EH (cell line): ENCODE measurements at places on chromosomes 7 and 10.

DNA sequence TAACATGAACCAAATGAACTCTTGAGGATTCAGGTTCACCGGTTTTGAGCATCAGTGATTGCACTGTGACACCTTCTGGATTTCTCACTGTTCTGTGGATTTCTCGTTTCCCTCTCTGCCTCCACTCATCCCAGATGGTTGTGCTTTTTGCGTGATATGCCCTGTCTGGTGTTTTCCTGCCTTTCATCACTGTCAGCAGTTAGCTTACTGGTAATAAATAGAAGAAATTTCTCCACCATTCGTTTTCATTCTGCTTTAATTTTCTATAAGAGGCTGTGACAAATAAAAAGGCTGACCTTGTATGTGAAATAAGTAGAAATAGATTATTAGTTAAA, 16.2 kb downstream of the BPGM start:
- DNase-seq: no peak

DNA sequence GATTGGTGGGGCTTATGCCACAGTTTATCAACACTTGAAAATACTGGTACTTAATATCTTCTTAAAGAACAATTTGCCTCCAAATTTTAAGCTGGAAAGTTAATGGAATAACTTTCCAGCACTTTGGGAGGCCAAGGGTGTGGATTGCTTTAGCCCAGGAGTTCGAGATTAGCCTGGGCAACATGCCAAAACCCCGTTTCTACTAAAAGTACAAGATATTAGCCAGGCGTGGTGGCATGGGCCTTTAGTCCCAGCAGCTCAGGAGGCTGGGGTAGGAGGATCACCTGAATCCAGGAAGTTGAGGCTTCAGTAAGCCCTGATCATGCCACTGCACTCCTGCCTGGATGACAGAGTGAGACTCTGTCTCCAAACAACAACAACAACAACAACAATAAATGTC, 56.0 kb downstream of the PRF1 start:
- no peak for DNase-seq

GRCh38 chr7:22343071-22343470, 13.9 kb downstream of the RAPGEF5 start:
- DNase-seq: no peak

GRCh38 chr7:50474382-50475160, 24.4 kb upstream of the FIGNL1 start:
- DNase-seq: no peak

DNA sequence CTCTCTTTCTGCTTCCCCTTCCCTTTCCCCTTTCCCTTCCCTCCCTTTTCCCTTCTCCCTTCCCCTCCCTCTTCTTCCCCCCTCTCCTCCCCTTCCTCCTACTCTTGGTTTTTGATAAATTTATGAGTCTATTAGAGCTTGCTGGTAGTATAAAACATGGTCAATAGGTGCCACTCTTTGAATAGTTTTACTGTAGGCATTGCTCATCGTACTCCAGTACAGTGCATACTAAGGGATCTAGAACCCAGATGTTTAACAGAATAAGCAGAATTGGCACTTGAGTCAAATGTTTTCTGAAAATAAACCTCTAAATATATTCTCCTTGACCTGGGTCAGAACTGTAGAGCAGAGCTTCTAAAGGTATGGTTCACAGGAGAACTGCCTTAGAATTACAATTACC, 126.7 kb downstream of the SORCS3 start:
- no peak for DNase-seq

GRCh38 chr10:114711176-114711868, 53.2 kb upstream of the ABLIM1 start:
- no peak for DNase-seq

GRCh38 chr10:59373071-59373470, 10.7 kb upstream of the FAM13C start:
- no peak for DNase-seq

DNA sequence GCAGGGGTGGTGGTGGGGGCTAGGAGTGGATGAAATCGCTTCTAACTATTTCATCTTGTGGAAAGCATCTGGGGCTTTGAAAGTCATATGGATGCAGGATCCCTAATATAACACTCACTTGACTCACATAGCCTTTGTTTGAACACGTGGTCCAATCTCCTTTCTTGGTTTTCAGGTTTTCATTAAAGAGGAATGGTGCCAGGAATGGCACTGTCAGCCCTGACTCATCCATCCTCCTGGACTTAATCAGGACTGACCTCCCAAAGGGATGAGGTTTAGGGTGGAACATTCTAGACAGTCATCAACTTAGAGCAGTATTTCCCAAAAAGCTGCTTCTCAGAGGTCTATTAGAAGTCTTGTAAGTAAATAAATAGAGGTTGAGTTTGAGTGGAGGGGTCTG, 162.0 kb upstream of the PLXNA4 start:
- DNase-seq: peak; percentile 90

DNA sequence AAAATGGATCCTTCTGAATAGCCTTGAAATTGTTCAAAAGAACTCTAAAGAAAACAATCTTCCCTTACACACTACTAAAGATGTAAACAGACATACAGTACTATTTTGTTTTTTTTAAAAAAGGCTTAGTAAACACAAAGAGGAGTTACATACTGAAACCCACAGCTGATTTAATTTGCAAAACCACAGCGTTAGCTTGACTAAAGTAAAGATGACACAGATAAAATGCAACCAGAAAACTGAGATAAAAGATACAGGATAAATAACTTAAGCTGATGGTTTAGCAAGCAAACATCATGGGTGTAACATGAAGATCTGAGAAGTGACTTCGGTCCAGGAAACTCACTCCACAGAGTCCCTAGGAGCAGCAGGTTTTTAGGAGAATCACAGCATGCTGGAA, 21.8 kb downstream of the PRKCQ start:
- DNase-seq: no peak

DNA sequence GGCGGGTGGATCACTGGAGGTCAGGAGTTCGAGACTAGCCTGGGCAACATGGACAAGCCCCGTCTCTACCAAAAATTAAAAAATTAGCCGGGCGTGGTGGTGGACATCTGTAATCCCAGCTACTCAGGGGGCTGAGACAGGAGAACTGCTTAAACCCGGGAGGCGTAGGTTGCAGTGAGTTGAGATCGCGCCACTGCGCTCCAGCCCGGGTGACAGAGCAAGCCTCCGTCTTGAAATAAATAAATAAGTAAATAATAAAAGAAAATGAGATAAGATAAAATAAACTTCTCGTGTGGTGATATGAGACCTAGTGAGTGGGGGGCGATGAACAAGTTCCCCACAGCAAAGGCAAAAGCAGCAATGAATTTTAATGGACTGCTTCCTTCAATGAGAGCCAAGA, 33.6 kb upstream of the LMTK2 start:
- DNase-seq: no peak

DNA sequence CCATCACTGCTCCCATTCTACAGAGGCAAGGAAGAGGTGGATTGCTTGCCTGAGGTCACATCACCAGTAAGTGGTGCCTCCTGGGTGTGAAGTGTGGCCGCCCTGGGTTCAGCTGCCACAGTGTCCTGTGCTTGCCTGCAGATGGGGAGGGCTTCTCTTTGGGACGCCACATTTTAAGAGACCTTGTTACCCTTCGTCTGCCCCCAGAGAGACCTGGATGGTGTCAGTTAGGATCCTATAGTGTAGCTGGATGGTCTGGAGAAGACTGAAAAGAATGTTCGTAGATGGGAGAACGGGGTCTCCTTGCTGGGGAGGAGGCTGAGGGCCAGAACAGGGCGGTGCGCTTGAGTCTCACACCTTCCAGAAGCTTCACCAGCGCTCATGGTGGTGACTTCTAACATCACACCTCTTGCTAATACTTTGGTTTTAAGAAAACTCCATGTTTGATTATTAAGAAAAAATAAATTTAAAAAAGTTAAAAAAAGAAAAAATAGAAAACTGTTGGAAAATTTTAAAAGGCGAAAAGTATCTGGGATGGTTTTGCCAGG, 2.3 kb downstream of the DOCK1 start:
- DNase-seq: no peak

DNA sequence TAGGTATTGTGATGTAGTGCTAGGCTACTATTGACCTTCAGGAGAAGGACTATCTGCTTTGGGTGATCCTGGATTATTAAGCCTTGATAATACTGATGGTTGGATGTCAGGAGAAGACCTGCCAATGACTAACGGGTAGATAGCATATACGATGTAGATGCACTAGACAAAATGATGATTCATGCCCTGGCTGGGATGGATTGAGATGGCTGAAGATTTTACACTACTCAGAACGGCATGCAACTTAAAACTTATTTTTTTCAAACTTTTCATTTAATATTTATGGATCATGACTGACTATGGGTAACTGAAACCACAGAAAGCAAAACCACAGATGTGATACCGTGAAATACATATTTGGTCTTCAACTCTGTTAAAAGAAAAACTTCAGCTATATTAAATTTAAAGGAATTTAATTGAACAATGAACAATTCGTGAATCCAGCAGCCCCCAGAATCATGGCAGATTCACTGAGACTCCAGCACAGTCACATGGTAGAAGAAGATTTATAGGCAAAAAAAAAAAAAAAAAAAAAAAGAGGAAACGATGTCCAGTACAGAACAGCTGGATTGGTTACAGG, 124.6 kb upstream of the CDK13 start:
- no peak for DNase-seq

DNA sequence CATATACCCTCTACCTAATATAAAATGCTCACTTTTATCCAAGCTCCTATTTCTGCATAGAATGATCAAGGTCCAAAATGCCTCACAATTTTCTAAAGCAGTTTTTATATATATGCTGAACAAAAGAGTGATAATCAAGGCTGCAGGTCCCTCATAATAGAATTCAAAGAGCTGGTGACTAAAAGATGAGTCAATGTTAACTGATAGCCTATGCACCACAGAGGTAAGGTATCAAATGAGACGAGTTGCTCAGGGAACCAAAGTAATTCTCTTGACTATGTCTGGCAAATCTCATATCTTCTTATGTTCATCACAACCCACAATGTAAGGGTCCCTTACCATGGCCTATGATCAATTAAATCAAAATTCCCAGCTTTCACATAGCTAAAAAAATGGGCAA, 15.2 kb downstream of the PDZD8 start:
- DNase-seq: no peak

DNA sequence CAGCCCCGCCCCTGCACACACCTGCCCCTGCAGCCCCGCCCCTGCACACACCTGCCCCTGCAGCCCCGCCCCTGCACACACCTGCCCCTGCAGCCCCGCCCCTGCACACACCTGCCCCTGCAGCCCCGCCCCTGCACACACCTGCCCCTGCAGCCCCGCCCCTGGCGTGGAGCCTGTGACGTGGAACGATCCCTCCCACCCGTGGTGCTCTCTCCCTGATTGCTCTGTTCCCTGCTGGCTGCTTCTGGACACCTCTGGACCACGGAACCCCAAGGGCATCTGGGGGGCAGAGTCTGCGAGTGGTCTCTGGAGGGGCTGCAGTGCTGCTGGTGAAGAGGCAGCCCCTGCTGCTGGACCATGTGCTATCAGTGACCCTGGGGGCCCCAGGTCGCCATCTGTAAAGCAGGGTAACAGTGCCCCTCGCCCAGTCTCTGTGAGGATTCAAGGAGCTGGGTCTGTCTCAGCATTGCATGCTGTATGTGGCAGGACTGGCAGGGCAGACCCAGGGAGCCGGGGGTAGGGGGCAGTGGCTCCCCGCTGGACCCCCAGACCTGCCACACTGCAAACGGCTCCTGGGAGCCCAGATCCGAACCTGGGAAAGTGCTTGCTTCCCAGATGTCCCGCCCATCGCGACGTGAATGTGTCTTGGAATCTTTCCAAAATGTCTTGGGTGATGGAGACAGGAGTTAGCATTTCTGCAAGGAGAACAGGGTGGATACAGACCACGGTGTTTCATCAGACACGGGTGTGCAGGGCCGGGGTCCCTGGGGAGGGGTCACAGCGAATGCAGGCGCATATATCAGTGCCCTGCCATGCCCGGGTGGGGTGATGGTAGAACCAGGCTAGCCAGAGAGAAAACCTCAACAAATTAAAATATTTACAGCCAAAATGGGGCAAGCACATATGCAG, 27.9 kb upstream of the NKX6-2 start:
- no peak for DNase-seq

DNA sequence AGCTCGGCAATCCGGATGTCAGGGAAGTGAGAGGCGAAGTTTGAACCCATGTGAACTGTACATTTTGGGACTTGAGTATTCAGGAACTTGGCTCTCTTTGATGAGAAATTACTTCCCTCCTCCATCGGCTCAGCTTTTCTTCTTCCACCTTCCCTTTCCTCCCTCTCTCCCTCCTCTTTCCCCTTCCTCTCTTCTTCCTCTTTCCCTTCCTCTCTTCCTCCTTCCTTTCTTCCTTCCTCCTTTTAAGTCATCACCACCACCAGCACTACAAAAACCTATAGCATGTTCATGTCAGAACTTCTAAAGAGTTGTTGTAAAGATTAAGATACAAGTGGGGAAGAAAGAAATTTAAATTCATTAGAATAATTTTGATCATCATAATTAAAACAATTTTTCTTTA, 31.9 kb upstream of the CDHR3 start:
- DNase-seq: no peak

- no peak for DNase-seq
These were observed 71.5 kb downstream of the EBF3 start for GRCh38 chr10:129892548-129893052.

DNA sequence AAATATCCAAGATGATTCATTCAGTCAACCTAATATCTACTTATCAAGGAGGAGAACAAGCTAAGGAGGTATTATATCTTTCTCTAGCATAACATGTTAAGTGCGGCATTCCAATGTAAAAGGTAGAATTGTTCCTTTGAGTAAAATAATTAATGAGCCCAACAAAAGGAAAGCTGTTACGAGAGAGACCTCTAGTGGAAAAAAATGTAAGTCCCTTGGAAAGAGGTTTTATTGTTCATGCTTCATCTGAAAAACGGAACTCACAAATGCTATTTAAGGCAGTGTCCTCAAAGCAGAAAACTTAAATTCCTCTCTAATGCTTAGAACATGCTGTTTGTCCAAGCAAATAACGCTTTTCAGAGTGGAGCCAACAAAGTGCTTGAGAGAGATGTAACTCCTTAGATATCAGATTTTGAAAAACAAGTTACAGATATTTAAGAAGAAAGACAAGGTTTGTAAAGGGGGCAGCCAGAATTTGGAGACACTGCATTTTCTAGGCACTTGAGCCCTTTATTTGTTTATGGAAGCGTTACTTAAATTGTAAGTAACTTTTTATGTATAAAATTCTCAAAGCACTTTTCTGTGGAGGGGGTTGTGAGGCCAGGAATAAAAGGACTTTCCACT, 119.9 kb downstream of the TFEC start:
- peak; percentile 38 for DNase-seq

- DNase-seq: no peak
These were observed 6.9 kb downstream of the CREM start for GRCh38 chr10:35133586-35133985.

DNA sequence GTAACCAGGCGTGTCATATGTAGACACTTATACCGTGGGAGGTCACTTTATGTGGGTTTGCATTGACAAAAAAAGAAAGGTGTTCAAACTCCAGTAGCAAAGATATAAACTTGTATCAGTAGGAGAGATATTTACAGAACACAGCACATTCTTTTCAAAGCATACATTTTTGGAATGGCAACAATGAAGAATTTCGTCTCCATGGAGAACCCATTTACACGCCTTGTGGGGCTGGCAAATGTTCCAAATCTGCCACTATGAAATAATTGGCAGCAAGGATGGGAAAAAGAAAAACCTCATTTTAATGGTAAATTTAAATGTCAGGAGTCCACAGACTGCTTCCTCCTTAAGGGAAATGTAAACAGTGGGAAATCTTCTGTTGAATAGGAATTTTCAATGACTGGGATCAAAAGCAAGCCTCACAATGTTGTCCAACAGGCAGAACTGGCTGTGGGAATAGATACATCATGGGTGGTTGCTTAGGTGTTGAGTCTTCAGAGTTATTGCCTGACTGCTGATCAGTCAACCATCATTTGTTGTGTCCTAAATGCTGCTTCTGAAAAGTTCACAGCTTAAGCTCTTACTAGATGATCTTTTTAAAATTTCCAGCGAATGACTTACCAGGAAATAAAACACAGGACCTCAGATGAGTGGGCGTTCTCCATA, 256.6 kb upstream of the SEMA3C start:
- peak; percentile 34 for DNase-seq
